Activated T-cell treated with anti-CD3 and anti-CD28 coated beads, Interleukin-2, amount 50 U/mL, for 24 hours (primary cell): ENCODE measurements at places on chromosomes 11 and 22.
A peak's percentile ranks its signal among the peaks of the same experiment; 100 is the strongest.

- DNase-seq = no peak
These were observed 512 bp upstream of the GRIA4 start for GRCh38 chr11:105609341-105609781.

- peak; percentile 30 for DNase-seq
These were observed 650 bp downstream of the GUCY1A2 start for GRCh38 chr11:107017433-107018218.

DNA sequence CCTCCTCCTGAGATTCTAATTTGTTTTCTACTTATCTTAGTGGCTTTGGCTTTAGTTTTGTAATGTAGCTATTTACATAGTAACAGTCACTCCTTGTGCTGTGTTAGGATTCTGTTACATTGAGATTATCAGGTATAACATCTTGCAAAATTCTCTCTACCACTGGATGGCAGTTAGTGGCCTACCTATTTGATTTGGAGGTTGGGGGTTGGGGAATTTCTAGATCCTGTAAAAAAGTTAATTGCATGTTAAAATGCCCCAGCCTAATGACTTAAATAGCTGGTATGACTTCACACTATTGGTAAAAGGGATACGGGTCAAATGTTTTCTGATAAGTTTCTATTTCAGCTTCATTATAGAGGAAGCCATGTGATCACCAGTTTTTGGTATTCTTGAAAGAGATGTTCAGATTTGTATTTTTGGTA, 2.8 kb downstream of the GRK3 start:
- DNase-seq = no peak

GRCh38 chr11:79940974-79941735, 500.3 kb upstream of the TENM4 start:
- DNase-seq = no peak

DNA sequence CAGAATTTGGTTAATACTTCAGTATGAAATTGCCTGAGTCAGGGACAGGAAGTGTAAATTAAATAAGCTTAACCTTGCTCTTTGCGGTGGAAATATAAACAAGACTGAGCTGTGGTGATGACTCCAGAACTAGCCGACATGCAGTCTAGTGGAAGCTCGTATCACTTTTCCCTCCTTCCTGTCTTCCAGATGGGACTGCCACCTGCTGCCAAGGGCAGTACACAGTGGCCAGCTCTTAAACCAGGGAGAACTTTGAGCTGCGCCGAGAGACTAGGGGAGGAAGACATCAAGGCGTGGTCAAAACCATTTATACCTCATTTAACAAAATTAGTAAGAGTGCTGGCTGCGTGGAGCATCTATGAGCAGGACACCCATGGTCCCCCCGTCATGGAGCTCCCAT, 31.3 kb upstream of the CTTN start:
- no peak for DNase-seq

DNA sequence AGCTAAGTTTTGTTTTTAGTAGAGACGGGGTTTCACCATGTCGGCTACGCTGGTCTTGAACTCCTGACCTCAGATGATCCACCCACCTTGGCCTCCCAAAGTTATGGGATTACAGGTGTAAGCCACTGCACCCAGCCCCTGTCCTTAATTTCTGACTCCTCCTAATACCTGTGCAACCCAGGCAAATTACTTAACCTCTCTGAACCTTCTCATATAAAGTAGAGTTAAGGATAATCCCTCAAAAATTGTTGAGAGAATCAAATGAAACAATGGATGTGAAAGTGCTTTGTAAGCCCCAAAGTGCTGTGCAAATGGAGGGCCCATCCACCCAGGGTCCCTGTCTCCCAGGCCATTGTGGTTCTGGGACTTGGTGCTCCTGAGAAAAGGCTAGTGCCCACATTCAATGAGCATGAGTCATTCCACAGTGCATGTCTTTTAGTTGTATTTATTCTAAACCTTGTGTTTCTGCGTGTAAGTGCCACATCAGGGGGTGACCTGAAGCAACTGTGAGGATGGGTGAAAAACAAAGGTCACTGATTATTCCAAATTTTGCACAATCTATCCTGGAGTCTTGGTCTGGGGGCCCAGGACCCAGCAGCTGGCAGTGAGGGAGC, 61.4 kb upstream of the PTPRJ start:
- DNase-seq = no peak

- DNase-seq = no peak
These were observed 38.8 kb upstream of the UBASH3B start for GRCh38 chr11:122616718-122617117.

DNA sequence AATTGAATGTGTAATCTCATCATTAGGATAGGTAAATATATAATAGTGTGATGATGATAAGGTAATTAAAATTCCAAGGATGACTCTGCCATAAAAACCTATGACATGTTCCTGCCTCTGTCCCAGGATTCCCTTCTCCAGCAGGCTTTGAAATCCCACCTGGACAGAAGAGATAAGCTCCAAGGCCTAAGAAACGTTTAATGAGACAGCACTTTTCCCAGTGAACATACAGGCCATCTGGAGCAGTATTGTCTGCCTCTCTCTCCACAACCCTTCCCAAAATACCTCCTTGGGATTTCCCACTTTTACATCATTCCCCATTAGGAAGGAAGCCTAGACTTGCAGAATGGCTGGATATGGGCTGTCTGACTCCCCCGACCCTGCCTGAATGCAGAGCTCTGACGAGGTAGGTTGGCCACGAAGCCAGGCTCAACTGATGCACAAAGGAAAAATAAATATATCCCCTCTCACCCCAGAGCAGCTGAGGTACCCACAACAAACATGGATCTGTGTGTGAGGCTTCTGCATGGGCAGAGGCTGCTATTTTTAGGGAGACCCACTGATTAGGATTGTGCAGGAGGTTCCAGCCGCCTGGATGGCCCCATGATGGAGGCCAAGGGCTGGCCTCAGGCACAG, 71.0 kb downstream of the TMPRSS5 start:
- DNase-seq = no peak

GRCh38 chr11:26623076-26623659, 51.1 kb upstream of the MUC15 start:
- DNase-seq = no peak

DNA sequence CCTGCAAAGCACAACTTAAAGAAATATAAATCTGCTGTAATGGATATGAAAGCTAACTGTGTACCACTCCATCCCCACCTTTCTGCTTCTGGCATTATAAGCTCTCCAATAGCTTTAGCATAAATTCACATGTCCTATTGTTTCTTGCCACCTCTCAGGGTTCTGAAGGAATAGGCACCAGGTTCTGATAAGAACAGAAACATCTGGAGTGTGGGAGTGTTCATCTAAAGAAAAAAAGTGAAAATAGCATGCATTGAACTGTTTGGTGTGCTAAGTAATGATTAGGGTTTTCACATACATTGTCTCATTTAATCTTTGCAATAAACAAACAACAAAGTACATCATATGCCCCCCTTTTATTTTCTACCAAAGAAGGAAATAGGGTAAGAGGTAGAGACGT, 72.3 kb downstream of the FAM76B start:
- DNase-seq = no peak

DNA sequence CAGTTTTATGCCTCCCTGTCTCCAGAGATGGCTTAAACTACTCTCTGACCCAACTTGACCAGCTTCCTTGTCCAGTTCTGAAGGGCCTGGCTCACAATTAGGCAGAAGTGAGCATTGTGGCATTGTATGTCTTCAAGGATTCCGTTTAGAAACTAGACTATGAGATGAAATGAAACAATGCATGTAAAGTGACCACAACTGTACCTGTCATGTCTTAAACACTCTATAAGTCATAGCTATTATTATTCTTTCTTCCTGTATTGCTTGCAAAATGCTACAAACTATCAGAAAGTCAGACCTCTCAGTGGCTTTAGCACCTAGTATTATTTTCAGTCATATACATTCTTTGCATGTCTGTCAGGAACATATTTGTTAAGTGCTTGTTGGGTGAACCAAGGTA, 127.9 kb upstream of the MTMR2 start:
- DNase-seq = no peak

DNA sequence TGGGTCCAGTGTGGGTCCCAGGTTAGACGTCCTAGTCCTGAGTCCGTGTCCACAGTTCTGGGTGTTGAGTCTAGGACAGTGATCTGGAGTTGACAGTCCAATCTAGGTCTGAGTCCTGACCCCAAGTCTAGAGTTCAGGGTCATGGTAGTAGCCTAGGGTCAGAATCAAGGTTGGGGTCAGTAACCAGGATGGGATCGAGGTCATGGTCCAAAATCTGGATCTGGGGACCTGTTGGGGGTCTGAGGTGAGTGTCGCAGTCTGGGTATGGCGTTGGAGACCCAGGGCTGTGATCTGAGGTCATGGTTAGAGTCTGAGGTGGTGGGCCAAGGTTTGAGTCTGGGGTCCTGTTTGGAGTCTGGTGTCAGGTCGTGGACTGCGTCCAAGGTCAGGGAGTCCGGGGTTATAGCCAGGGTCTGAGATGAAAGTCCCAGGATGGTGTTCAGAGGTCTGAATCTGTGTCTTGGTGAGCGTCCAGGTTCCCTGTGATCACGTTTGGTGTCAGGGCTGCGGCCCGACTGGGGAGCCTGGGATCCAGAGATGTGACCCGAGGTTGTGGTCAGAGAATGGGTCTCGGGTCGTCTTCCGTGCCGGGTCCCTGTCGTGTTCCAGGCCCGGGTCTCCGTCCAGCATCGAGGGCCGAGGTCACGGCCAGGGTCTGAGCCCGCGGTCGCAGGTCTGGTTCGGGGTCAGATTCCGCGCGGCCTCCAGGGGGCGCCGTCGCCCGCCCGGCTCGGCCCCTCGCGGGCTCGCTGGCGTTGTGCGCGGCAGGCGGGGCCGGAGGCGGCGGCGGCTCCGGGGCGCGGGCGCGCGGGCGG, 432 bp upstream of the GRK2 start:
- DNase-seq = peak; percentile 88

GRCh38 chr11:64801561-64802369, 1.2 kb downstream of the MAP4K2 start:
- DNase-seq = no peak

DNA sequence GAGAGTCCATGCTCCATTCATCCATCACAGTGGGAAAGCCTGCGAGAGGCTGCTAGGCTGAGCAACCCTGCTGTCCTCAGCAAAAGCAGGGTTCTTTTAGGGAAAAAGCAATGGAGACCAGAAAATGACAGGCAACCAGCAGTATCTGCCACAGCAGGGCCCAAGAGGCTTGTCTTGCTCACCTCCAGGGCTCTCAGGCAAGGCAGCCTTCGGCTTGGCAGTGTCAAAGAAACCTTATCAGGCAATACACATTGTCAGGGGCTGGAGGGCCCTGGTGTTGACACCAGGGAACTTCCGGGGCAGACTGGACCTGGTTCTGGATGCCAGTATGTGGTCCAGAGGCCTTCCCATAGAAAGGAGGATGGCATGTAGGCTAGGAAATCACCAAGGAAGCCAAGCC, 10.2 kb upstream of the TLCD5 start:
- no peak for DNase-seq

DNA sequence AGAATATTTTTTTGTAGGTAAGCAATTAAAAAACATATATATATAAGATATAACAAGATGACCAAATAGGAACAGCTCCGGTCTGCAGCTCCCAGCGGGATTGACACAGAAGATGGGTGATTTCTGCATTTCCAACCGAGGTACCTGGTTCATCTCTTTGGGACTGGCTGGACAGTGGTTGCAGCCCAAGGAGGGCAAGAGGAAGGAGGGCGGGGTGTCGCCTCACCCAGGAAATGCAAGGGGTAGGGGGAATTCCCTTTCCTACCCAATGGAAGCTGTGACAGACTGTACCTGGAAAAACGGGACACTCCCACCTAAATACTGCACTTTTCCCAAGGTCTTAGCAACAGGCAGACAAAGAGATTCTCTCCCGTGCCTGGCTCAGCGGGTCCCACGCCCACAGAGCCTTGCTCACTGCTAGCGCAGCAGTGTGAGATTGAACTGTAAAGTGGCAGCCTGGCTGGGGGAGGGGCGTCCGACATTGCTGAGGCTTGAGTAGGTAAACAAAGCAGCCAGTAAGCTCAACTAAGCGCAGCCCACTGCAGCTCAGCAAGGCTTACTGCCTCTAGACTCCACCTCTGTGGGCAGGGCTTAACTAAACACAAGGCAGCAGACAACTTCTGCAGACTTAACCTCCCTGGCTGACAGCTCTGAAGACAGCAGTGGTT, 163.8 kb downstream of the CWF19L2 start:
- no peak for DNase-seq

DNA sequence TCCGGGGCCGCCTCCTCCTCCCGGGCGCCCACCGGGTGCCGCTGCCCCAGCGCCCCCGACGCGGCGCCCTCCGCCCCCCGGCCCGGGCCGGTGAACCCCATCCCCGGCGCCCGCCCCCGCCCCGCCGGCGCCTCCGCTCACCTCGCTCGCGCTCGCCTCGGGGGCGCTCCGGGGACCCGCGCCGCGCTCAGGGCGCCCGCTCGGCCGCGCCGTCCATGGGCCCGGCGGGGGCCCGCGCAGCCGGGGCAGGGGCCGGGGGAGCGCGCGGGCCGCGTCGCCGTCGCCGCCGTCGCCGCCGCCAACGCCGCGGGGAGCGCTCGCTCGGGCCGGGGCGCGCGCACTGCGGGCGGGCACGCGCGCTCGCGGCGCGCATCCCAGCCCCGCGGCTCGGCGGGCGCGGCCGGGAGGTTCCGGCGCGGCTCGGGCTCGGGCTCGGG, 293 bp downstream of the DUSP8 start:
- DNase-seq = no peak

GRCh38 chr11:74354036-74354435, 42.6 kb upstream of the P4HA3 start:
- no peak for DNase-seq

DNA sequence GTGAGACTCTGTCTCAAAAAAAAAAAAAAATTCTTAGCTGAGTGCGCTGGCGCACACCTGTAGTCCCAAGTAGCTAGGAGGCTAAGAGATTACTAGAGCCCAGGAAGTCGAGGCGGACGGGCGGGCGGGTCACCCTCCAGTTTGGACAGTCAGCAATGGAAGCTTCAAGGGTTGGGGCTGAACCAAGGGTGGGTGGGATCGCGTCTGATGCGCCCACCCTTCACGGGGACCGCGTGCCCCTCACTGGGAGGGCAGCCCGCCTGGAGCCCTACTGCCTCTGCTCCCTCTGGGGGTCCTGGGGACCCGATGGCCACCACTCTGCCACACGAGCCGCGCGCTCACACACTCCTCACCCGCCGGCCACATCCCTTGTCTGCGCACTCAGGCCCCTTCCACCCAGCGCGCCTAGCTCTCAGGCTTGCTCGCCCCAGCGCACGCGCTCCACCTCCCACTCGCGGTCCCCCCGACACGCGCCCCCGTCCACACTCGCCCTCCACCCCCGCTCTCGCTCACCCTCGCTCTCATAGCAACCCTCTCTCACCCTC, 494 bp downstream of the CHID1 start:
- no peak for DNase-seq

DNA sequence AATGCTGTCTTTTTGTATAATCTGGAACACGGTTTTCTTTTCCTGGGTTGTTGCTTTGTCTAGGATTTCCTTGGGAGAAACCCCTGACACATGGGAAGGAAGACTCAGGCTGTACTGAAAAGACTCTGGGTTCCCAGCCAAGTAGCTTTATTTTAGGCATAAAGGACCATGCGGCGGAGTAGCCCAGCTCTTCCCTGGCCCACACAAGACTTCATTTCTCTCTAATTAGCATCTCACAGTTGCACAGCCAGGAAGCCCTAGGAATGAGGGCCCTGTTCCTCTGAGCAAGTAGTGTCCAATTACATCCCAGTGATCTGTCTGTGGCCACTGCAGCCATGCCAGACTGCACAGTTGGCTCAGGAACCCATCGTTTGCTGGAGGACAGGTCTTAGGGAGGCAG, 319.5 kb downstream of the TENM4 start:
- no peak for DNase-seq
